B cell (primary cell): ENCODE measurements at places on chromosomes 4 and X.

GRCh38 chrX:67544281-67545035 is 637 bp downstream of the AR start:
- DNase-seq = no peak

DNA sequence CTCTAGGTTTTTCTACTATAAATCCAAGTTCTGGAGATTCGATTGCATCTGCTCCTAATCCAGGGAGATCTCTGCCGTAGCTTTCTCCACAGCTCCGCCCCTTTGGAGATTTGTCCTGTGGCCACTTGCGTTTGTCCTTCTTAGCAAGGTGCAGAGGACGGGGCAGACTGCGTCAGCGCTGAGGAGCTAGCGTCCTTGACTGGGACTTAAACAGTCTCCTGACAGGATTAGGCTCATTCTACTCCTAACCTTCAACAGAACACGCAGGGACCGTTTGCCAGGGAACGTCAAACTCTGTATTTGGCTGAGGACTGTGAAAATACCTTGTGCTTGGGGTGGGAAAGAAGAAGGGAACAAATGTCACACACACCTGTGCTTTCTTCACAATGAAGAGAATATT is 38.6 kb downstream of the SORBS2 start:
- DNase-seq = no peak

DNA sequence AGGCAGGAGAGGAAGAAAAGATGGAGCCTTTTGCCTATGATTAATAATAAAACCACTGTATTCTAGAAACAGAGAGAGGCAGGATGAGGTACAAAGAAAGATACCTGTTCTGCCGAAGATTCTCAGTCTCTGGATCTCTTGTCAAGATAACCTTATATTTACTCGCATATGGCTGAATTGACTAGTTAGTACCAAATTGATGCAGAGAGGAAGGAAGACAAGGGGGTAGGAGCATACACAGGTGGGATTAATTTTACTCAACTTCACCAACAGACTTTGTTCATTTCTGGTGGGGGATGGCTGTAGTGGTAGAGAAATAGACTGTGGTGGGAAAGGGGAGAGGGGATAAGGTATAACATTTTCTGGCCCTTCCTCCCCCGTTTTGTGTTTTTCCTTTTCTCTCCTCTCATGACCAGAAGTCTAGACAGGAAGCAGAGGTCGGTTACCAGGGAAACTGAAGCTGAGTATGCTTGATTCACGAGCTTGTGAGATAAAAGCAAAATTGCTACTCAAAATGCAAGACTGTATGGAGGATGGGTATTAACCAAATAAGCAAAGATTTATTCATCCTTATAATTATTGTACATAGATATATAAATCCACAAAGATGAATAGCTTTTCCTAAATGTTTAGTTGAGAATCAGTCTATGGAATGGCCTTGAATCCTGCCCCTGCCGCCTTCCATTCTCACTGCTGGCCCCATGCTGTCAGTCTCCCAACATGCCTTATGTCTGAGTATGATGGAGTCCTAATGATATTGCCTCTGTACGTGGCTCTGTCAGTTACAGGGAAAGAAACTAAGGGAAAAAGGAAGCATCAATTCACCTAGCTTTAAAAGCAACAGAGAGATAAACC is 17.8 kb upstream of the PAGE2B start:
- DNase-seq = peak; percentile 40

DNA sequence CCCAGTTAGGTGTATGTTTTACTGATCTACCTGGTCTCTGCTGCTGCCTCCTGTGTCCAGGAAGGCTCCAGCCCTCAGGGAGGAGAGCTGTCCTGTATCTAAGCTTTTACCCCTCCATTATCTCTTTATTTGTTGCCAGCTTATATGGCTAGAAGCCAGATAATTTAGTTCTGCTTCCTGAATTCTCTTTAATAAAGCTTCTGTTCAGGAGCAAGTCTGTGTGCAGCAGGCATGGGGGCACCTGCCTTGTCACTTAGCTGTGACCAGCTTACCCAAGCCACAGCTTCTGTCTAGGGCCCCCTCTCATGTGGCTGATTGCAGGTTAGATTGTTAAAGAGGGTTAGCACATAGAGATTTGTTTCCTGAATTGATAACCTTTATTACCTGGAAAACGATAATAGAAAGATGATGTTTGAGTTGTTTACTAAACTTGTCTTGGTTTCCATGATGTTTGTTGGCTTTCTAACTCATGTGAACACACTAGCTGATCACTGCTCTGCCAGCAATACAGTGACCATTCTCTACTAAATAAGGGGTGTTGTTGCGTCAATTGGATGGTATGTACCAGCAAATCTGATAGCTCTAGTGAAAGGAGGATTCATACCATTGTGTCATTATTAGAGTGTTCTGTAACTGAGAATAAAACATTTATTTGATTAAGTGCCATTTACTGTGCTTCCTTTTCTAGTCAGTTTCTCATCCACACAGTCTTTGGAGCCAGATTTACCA is 189.8 kb upstream of the ANK2 start:
- no peak for DNase-seq

DNA sequence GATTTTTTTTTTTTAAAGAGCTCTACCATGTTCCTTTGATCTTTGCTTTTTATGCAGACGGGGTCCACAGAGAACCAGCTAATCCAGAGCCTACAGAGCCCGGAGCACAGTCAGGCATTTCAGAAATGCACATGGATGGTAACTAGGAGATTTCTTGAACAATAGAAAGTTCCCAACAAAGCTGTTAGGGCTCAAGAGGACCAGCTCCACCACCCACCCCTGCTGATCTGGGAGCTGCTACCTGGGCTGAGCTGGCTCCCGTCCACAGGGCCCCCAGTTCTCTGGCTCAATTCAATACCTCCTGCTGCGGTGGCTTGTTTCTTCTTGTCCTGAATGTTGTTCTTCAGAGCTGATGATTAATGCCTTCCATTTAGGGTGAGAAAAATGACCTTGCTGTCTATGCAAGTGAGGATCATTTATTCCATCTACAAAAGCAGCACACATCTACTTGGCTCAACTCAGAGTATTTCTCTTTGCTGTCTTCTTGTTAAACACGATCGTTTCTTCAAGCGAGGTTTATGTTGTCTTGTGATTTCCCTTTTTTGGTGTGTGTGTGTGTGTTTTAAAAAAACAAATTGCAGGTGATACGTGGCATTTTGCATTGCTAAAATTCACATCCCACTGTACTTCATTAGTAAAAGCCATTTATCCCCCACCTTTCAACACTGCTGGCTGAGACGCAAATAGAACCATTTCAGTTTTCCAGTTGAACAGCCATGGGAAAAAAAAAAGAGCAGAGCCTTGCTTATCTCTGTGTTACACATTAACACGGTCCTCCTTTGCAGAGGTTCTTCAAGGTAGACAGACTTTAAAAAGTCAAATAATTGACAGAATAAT is 31.3 kb downstream of the IGFBP7 start:
- DNase-seq = no peak

GRCh38 chr4:118816538-118817177 is 19.3 kb downstream of the SEC24D start:
- no peak for DNase-seq

GRCh38 chr4:37542706-37543105 is 143.5 kb downstream of the RELL1 start:
- no peak for DNase-seq

GRCh38 chr4:86048426-86048825 is 311.4 kb downstream of the MAPK10 start:
- no peak for DNase-seq

DNA sequence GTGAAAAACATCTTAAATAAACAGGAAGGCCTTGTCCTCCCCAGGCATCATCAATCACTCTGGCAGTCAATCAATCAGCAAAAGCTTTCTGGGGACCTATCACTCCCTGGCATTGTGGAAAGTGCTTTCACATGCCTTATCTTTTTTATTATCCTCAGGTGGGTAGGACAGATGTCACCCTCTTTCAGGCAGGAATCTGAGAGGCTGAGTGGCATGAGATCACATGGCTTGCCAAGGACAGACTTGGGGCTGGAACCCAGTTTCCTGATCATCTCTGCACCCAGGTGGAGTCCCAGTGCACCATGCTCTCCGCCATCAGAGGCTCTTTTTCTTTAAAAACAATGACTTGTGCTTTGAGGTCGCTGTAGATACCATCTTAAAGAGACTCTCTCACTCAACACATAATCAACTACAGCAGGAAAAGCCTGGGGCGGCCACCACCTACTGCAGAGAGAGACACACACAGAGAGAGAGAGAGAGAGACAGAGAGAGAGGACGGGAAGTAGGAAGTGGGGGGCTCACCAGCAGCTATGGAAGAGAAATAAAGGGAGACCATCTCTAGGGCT is 282.7 kb downstream of the PTTG2 start:
- no peak for DNase-seq

- DNase-seq = peak; percentile 67
Measured at GRCh38 chrX:46754586-46755061, 4.3 kb downstream of the SLC9A7 start.

DNA sequence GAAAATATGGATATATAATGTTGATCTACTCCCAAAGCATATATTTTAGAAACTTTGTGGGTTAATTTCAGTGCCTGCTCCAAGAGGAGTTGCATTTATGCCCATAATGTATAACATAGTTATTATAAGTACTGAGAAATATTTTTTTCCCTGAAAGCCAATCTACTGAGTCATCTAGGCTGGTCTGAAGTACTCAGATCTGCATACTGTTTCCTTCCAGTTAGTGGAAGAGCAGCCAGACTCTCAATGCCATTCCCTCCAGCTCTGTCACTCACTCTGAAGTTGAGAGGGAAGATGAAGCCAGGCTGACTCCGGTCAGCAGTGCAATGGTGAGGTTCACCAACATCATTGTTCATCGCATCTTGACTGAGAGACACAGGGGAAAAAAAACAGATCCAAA is 505.1 kb downstream of the PPARGC1A start:
- DNase-seq = no peak

GRCh38 chr4:187444061-187444460 is 551.5 kb upstream of the ZFP42 start:
- DNase-seq = no peak

DNA sequence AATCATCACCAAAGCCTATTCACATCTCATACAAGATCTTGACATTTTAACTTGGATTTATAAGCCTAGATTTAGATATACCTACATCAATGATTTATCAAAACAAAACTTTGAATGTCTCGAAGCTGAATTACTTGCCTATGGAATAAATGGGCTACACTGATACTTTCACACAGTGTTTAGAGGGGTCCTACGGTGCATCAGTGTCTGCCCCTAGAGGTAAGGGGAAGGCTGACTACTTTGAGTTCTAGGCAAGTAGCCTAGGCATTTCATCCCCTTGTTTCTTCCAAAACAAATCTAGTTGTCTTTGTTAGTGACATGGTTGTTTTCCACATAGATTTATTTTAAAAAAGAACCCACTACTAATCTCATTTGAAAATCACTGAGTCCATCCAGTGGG is 158.1 kb upstream of the ATOH1 start:
- DNase-seq = no peak

DNA sequence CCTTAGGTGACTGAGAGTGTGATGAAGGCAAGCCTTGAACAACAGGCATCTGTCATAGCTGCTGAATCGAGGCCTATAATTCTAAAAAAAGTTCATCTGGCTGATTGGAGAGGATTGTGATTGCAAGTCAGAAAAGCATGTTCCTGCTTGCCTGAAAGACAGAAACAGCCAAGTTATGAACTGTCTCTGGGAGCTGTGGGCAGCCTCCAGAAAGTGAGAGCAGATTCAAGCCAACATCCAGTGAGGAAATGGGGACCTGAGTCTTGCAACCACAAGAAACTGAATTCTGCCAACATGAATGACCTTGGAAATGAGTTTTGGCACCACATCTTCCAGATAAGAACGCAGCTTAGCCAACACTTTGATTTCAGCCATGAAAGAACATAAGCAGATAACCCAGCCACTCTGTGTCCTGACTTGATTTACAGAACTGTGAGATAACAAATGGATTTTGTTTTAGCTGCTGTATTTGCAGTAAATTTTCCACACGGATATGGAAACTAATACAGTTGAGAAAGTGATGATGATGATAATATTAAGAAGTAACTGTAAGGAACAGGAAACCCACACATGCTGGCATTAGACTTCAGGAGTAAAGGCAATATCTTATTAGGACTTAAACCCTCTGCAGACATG is 240.3 kb upstream of the NDST3 start:
- no peak for DNase-seq

DNA sequence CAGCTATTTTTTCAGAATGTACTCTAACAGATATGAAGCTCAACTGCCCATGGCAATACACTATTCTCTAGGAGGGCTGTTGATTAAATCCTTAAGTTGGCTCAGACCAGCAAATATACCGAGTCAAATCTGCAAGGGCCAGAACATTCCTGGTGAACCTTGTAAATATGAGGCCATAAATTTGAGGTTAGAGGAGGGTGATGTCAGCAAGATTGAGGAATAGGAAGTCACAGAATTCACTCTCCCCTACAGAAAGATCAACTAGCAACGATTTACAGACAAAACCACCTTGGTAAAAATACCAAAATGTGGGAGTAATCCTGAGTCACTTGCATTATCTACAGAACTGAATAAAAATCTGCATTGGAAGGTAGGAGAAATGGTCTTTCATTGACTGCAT is 399.3 kb downstream of the GPM6A start:
- DNase-seq = no peak

GRCh38 chrX:13650318-13650717 is 2.6 kb upstream of the TCEANC start:
- DNase-seq = no peak

DNA sequence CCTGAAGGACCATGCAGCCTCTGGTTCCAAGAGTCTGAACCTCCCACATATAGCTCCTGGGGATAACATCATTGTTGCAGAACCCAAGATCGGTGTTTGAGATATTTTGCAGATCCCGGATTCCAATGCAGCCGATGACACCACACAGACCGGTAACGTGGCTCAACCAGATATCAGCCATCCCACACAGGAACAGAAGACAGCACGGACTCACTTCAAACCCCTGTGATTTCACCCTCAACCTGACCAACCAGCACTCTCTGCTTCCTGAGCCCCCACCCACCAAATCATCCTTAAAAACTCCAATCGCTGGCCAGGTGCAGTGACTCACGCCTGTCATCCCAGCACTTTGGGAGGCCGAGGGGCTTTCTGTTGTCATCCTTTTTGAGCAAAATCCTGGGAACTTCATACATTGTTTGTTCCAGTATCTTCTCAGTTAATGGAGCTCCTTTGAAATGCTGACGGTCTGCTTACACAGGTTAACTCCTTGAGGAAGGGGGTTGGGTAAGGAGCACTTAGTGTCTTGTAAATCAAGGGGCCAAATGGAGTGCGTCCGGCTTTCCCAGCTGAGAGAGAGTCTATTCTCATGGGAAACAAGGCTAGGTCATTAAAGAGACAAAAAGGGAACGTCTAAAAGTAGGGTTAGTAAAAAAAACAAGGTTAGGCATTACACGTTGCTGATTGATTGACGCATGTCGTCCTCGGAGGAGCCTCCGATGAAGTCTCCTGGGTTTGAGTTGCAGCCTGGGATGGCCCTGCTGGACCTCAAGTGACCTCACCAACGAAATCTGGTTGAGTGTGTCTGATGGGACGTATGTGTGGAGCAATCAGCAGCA is 230.4 kb downstream of the CRLF2 start:
- no peak for DNase-seq

DNA sequence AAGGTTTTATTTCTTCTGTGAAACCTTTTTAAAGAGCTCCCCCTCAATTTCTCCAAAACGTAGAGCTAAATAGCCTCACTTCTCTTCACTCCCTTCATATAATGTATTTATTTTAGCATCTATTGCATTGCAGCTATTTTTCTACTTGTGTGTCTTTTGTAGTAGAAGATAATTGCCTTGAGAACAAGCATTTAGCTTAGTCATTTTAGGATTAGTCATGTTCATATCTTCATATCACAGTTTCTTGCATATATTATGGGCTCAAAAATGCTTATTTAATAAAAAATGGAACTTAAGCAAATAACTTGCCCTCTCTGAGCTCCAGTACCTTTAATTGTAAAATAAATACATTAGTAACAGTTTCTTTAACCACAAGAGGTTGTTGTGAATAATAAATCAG is 72.1 kb upstream of the SPANXC start:
- no peak for DNase-seq
